ACHN (cell line): ENCODE measurements at places on chromosomes 13 and 19.

DNA sequence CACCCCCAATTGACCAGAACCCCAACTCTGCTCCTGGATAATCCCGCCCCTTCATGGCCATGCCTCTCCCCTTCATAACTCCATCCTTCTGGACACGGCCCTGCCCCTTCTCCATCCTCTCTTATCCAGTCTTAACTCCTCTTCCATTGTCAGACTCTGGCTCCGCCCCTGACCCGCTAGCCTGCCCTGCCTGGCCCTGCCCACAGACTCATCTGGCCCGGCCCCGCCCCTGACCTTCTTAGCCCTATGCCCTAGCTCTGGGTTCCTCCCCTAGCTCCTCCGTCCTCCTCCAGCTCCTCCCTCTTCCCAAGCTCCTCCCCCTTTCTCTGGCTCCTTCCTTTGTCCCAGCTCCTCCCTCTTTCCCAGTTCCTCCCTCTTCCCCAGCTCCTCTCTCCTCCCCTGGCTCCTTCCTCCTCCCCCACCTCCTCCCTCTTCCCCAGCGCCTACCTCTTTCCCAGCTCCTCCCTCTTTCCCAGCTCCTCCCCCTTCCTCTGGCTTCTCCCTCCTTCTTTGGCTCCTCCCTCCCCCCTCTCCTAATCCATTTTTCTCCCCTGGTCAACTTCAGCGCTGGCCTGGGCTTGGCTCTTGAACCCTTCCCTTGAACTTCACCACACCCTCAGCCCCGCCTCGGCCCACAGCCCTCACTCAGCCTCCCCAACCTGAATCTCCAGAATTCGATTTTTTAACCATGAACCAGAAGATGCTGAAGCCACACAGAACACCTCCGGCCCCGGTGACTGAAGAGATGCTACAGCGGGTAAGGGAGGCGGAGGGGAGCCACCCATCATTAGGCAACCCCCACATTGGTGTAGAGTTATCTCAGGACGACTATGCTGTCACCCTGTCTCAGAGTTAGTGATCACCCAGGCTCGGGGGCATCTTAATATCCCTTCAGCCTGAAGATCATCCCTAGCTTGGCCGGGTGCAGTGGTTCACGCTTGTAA is 9.2 kb upstream of the ZNF358 start:
- peak; percentile 87 for DNase-seq

GRCh38 chr19:35281303-35281702 is 1.0 kb upstream of the HAMP start:
- DNase-seq, result no peak

GRCh38 chr13:97287047-97287383 is 64.9 kb downstream of the MBNL2 start:
- DNase-seq, result no peak

- DNase-seq, result no peak
These were observed 18.7 kb upstream of the SIAH3 start for GRCh38 chr13:45870232-45870631.

GRCh38 chr13:106143930-106144709 is 391.3 kb downstream of the EFNB2 start:
- DNase-seq, result no peak

DNA sequence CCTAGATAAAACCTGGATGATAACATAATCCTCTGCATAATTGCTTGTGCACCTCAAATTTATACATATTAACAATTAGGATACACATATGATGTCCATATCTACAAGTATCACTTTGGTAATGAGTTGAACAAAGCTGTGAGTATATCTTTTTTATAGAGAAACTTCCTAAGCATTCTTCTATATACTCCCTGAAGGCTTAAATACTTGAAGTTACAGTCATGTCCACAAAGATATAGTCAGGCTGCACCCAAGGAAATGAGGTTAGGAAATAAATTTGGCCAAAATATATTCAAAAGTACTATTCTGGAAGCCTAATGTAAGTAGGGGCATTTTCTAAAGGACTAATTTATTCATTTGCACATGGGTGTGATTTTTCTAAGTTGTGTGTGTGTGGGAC is 761.5 kb downstream of the PCDH9 start:
- DNase-seq, result no peak

GRCh38 chr13:74046431-74046830 is 87.8 kb downstream of the KLF12 start:
- no peak for DNase-seq

DNA sequence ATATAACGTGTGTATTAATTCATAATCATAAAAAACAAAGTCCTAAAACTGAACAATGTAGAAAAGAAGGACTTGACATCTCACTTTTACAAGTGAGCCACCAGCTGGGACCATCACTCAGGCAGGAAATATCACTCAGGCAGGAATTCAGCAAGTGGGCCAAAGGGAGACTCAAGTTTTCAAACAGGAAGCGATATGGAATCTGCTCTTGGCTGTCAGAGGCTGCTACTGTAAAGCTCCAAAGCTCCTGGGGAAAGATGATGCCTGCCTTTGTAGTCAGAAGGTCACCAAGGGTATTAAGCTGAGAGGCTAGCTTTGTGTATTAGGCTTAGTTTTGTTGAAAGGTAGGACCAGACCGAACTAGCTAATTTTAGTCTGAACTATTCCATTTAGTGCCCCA is 5.5 kb upstream of the AKAP11 start:
- DNase-seq, result peak; percentile 34

DNA sequence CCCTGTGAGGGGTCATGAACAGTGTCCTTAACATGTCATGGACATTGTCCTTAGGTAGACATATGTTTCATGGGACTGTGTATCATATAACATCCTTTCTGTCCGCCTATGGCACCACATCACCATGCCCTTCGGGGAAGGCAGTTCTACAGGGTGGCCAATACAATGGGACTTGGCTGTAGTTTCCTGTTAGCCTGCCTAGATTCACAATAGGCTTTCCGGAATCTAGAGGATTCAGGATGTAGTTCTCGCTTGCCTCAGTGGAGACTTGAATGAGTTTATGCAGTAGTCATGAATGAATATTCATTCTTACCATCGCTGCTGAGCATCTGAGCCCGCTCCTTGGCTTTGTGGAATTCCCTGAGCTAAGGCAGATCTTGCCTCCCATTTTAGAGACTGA is 100.5 kb downstream of the DNAJC15 start:
- DNase-seq, result no peak
